ENCODE measurements at places on chromosomes 4 and X.

GRCh38 chr4:70706044-70706461, 15.7 kb upstream of the RUFY3 start:
- DNase-seq, result no peak

DNA sequence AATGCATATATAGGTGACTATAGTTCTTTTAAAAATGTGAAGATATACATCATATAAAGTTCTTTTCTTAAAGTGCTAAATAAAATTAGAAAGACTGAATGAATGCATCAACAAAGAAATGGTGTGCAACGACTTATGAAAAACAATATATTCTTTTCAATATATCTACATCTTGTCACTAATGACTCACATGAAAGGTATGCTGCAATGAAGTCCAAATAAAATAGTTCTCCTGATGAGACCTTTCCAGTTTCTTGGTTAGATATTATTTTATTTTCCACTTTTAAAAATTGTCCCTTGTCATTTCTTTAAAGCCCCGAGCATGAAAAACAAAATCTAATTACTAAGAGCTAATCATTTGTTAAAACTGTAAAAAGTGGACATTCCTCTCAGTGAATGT, 462.1 kb downstream of the PCDH11X start:
- DNase-seq, result no peak

DNA sequence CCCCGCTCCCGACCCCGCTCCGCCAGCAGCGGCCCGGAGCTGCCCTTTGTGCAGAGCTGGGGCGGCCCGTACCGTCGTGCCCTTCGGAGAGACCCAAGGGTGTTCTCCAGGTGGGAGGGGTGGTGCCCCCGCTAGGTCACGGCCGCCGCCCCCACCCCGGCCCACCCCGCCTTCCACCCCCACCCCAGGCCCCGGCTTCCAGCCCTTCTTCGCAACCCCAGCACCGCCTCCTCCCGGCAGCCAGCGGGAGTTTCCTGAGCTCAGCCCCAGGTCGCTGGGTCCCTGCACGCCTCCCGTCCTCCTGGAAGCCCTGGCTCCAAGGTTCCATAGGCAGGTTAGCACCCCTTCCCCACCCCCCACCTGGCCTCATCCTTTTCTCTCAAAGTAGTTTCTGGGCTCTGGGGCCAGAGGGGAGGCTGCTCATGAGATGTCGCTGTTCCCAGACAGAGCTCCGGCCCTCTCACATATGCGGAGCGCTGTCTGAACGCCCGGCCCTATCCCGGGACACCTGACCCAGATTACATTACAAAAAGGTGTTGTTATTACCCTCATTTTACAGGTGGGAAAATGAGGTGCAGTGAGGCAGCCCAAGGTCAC, 25.2 kb upstream of the FGFR3 start:
- DNase-seq, result no peak

GRCh38 chrX:155949098-155949497, 48.4 kb upstream of the IL9R start:
- DNase-seq, result no peak

- DNase-seq, result no peak
Observed at GRCh38 chr4:140020457-140021361, 133.3 kb downstream of the MAML3 start.

GRCh38 chr4:121705521-121705920, 8.7 kb upstream of the ANXA5 start:
- no peak for DNase-seq

- no peak for DNase-seq
Observed at GRCh38 chrX:119816300-119816699, 24.9 kb upstream of the RPL39 start.

DNA sequence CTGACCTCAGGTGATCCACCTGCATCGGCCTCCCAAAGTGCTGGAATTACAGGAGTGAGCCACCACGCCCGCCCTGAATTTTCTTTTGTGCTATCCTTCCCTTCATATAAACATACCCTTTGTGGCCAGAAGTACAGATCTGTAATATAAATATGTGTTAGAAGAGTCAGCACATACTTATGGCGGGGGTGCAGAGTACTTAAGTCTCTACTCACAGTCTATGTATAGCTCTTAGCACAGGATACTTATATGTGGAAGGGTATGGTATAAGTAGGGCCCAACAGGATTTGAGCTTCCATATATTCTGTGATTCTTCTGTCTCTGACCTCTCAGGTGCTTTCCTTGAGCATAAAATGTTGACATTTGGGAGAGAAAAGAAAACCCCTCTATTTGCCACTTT, 18.2 kb downstream of the CXorf58 start:
- no peak for DNase-seq

GRCh38 chrX:41405551-41405950, 41.6 kb upstream of the NYX start:
- no peak for DNase-seq

- no peak for DNase-seq
Observed at GRCh38 chr4:6263526-6264224, 6.0 kb upstream of the WFS1 start.

GRCh38 chr4:158527516-158527915, 5.8 kb downstream of the RXFP1 start:
- DNase-seq, result no peak

Measured in stimulated activated CD8-positive, alpha-beta memory T cell treated with anti-CD3 and anti-CD28 coated beads, Interleukin-2, amount 100 ng/mL, for 1 hour (primary cell).